ENCODE measurements at places on chromosomes 5 and 9. TPM values are rescaled to one million over a fixed set of nuclear protein-coding genes. Genes with fewer than 3 reads are reported as not detected.

Gene CAVIN4
- 1.2 TPM for total RNA-seq

Gene GRPEL2
- 103 TPM for total RNA-seq

Gene TAF11L6
- not detected for total RNA-seq

Gene RIMOC1
- 11.4 TPM for total RNA-seq

Gene DNAI1
- not detected for total RNA-seq

Gene MAST4
- 14.2 TPM for total RNA-seq

Gene SLC36A2
- total RNA-seq, result not detected

Gene ZDHHC11B
- total RNA-seq, result not detected

Gene P4HA2
- total RNA-seq, result 29.8 TPM

Gene PCDHA2
- total RNA-seq, result not detected

Gene LECT2
- total RNA-seq, result not detected

Gene PRDM9
- not detected for total RNA-seq

Gene DBN1
- total RNA-seq, result 95.9 TPM

Gene ICE1
- 17.5 TPM for total RNA-seq
